COR-L47 (cell line): ENCODE measurements at places on chromosomes 7 and 10.

DNA sequence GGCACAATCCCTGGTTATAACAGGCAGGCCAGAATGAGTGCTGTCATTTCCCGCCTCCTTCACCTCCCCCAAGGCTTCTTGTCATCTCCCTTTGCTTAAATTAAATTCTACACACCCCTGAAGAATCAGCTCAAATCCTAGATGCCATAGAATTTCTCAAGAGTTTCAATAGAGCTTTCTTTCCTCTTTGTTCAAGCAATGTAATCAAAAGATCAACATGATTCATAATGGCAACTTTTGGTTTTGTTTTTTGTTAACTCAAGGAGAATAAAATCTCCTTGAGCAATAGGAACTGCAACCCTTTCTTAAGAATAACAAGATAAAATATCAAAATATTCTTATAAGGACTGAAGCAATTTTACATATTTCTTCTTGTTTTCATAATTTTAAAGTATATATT lies 180.8 kb upstream of the CDK1 start:
- DNase-seq = no peak

DNA sequence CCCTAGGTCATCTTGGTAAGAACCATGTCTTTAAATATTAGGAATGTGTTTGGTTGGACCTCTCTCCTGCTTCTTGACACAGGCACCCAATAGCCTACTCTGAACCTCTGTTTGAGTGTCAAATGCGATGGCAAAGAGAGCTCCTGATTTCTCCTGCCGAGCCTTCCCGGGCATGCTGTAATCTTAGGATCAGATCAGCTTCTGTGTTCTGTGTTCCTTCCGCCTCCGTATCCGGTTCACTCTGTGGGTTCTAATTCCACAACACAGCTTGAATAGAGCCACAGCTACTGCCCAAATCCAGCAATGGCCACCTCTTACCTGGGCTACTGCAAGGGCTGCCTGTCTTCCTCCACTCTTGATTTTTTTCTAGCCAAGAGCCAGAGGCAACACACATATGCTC lies 165.2 kb upstream of the TNS3 start:
- no peak for DNase-seq

DNA sequence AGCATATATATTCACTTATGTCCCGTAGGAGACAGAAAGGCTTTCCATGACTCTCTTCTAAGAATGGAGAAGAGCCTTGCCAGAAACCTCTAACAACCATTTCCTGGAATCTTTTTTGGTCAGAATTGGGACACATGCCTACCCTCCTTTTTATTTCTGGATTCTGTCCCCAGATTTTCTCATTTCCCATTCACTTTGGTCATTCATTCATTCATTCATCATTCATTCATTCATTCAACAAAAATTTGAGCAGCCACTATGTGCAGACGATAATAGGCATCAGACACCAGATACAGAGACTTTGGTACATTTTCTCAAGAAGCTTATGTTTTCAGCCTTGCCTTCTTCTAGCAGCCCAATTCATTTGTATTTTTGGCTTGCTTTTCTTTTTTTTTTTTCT lies 6.0 kb downstream of the ENTPD7 start:
- DNase-seq = no peak

- no peak for DNase-seq
These were observed 28.5 kb downstream of the EPC1 start for GRCh38 chr10:32318476-32318896.

DNA sequence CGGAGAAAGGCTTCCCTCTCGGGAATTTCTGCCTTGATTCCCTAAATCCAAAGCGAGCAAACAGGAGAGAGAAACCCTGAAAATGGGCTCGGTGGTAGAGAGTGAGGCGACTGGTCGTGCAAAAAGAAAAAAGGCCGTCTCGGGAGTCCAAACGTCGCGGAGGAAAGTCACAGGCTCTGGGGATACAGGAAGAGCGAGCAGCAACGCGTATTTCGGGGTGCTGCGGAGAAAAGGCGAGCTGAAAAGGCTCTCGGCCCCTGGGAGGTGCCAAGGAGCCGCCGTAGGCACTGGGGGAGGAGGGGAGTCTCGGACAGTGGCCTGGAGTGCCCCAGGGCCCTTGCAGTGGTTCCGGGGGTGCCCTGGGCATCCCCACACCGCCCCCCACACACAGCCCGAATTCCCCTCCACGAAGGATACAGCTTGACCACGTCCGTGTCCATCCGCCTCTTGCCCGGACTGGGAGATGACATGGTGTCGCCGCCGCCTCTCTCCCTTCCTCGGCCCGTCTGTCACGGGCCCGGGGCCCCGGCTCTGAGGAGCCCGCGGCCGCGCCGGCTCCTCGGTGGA lies 591 bp downstream of the UBE2H start:
- no peak for DNase-seq

DNA sequence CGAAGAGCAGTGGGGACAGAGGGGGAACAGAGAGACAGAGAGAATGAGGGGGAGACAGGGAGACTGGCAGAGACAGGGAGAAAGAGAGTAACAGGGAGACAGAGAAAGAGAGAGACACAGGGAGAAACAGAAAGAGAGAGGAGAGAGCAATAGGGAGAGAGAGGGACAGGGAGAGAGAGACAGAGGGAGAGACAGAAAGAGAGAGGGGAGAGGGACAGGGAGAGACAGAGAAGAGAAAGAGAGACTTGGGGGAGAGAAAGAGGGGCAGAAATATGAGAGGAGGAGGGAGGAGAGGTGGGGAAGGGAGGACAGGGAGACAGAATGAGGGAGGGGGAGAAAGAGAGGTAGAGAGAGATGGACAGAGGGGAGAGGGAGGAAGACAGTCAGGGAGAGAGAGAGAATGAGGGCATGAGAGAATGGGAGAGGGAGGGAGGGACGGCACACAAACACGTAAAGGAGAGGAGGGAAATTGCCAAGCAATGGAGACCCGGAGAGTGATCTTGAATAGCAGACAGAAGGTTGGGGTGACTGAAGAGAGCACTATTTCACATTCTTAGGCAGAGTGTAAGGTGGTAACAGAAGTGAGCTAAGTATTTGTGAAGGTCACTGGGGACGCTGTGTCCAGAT lies 33.3 kb upstream of the KCNMA1 start:
- no peak for DNase-seq

GRCh38 chr10:26214004-26214403 lies 2.6 kb upstream of the GAD2 start:
- DNase-seq = peak; percentile 83

- no peak for DNase-seq
These were observed 2.3 kb upstream of the SLC16A9 start for GRCh38 chr10:59711871-59712494.

DNA sequence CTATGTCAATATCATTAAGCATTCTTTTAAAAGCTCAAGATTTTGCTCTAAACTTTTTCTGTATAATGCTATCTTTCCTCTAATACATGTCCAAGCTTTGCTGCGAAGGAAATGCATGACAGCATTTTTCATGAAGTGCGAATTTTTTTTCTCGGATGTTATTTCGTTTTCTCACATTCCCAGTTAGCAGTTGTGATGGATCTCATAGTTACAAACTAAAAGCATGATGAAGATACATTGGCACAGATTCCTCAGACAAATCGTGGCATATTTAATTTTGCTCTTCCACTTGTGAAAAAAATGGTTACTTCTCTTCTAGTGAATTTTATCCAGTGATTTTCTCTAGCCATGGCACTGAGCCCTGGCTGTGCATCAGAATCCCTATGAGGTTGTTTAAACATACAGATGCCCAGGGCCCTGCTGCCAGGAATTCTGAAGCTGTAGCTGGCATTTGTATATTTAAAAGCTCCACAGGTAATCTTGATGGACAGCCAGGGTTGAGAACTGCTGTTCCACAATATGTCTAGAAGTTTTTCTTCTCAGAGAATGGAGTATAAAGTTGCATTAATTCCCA lies 299.8 kb upstream of the NEBL start:
- DNase-seq = no peak

DNA sequence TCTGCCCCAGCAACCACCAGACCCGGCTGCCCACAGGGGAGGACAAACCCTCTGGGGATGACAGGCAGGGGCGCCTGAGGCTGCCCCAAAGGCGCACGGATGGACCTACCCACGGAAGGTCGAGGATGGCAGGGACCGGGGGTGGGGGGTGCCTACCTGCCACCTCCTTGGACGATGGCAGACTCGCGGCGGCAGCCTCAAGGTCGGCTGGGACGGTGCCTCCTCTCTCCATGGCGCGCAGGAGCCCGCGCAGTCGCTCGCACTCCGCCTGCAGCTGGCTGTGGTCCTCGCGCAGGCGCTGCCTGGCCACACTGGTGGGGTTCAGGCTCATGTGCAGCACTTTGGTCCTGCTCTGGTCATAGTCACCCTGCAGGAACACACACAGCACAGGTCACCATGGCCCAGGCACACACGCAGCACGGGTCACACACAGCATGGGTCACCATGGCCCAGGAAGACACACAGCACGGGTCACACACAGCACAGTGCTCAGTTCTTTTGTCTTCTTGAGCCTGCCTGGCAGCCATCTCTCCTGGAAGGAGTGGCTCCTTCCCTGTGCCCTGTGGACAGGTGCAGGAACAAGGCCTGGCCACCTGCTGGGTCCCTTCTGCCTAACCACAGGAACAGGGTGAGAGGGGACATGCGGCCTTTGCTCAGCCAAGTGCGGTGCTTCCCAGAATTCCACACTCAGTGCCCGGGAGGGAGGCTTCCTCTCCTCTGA lies 266.6 kb downstream of the ELFN1 start:
- DNase-seq = peak; percentile 50

DNA sequence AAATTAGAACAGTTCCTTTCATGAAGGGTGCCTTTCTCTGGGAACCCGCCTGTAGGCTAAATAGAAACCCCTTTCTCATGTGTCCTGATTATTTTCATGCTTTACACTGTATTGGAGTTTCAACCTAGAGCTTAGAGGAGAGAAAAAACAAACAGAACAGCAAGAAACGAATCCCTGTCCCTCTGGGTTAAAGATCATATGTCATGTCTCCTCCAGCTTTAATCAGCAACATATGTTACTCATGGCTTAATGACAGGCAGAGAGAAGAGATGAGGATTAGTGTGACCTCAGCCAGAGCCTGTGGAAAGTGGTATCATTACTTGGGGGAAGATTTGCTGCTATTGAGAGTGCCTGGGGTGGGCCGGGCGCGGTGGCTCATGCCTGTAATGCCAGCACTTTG lies 32.1 kb downstream of the CRCP start:
- no peak for DNase-seq

DNA sequence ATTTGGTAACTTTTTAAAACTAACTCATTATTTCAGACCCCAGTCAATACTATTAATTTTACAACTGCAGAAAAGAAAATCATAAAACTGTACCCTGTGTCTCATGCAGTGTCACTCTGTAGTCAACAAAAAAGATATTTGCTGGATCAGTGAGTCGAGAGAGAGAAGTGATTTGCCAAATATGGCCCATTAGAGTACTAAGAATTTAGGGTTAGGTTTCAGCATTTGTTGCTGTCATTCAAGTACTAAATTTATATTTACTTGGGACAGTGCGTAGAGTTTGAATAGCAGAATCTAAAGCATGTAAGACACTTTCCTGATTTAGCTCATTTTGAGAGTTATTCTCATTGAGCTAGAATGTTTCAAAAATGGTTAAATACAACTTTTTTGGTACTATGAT lies 38.9 kb downstream of the CACNA2D1 start:
- DNase-seq = no peak
